ENCODE measurements at places on chromosomes 1 and 21.
A peak's percentile ranks its signal among the peaks of the same experiment; 100 is the strongest.

DNA sequence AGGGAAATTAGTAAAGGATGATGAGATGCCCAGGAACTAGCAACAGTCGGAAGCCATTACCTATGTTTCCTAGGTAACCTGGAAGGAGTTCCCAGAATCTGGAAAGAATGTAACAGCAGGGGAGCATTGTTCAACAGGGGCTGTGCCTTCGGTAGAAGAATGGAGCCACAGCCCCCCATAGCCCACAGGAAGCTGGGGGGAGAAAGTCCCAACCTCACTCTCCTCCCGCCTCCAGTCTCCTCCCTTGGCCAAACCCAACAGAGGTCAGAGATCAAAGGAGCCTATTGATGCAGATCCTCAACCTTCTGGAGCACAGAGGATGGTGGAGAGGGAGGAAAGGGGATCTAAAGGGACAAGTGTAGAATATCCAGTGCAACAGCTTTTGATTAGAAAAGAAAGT, 131.5 kb upstream of the SLC44A3 start:
- DNase-seq: no peak

GRCh38 chr1:30889511-30889910, 19.0 kb downstream of the SDC3 start:
- no peak for DNase-seq

DNA sequence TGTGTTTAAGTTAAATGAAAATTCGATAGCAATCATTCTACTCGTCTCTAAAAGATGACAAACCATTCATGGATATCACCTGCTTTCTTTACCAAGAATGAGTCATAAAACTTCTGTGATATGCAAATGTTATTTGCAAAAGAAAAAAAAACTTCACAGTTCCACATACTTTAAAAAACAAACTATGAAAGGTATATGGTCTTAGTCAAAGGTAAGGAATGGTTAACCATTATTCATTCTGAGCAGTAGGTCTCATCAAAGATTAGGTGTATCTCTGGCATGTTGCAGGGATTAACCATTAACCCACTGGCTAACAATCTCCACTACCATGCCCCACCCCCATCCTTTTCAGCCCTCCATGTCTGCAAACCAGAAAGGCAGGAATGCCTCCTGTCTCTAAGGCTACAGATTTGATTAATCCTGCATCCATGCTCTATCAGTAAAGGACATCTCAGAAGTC, 44.4 kb downstream of the PTPN14 start:
- DNase-seq: no peak

DNA sequence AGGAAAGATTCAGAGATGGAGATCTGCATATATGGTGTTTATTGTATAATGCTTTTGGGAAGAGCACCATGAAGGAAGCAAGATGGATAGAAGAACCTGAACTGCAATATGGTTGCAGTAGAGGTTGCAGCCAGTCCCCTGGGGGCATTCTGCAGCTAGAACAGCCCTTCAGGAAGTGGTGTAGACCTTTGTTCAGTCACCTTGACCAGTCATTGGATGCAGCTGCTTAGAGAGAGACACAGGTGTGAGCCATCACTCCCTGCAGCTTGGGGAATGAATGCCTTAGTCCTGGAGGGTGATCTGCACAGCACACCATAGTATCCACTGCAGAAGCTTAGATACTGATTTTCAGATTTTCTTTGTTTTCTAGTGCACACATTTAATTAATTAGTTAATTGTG, 42.3 kb downstream of the NEK7 start:
- no peak for DNase-seq

DNA sequence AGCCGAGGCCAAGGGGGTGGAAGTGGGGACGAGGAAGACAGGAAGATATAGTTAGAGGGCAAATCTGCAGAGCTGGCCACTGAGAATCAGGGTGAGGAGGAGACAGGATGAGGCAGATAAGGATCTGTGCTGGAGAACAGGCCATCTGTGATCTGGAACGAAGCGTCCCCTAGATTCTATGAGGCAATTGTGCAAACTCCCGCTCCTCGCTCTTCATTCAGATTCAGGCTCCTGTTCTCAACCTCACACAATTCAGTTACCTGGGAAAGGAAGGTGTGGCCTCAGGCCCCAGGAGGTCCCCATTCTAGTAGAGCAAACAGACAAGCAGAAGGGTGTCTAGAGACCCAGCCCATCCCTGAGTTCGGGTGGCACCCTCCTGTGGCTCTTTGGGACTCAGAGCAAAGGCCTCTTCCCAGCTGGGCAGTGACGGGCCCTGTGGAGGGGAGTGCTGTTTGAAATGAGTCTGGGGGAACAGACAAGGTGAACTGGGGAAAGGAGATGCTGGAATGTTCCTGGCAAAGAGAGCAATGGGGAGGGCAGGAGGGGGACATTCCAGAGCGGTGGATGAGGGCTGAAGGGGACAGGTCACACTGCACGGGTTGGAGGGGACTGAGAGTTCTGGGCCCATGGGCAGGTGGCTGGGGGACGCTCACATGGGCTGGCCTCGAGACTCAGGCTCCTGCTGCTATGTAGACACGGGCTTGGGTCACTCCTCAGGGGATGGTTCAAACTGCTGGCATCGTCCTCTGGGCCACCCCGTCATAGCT, 39.9 kb upstream of the AJAP1 start:
- no peak for DNase-seq

DNA sequence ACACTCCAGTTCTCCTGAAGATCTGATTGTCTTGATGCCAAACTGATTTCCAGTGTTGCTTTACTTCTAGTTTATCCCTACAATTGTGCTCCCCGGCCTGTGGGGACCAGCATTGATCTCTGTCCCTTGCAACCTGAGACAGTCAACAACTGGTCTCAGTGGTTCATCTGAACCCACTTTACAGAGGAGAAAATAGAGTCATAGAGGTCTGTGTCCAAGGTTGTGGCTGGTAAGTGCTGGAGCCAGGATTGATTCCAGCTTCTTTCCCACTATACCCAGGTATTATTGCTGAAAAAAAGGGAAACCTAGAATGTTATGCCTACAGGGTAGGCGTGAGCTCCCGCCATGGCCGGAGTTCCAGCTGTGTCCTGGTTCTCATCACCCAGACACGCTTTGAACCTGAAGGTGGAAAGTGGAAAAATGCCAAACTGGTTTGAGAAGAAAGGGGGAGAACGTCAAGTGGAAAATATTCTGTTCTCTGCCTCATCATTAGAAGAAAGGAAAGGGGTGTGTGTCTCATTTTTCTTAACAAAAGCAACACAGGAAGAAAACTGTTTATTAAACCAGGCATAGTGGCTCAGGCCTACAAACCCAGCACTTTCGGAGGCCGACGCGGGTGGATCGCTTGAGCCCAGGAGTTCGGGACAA, 60.7 kb upstream of the ITPKB start:
- DNase-seq: no peak

- peak; percentile 62 for DNase-seq
Observed at GRCh38 chr1:101178688-101179491, 57.9 kb upstream of the S1PR1 start.

DNA sequence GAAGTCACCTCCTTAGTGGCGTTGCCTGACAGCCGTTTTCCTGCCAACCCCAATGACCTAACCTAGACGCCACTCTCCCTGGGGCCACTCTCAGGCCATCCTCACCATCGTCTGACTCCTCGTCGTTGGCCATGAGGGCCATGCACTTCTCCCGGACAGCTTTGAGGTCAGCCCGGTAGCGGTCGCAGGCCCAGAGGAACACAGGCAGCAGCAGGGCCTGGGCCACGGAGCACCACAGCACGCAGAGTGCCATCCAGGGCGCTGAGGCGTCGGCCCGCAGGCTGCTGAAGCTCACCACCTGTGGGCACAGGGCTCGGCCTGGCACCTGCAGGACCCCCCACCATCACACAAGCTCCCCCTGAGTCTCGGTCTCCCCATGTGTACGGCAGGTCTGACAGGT, 7.3 kb downstream of the HES3 start:
- DNase-seq: no peak

GRCh38 chr1:52281518-52281917, 84.5 kb downstream of the CC2D1B start:
- no peak for DNase-seq

DNA sequence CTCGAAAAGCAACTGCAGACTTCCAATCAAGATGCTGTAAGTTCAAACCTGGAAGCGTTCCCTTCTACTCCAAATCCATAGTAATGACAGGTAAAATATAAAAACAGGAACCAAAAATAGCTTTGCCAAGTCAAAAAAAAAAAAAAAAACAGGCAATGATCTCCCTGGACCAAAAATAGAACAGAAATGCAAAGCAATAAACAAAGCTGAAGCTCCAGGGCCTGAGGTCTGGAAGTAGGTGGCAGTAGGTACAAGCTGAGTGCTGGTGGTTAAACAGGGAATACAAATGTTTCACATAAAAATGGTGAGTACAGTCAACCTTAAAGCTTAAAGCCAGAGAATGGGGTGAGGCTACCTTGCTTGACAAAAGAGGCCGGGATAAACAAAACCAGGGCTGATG, 610.8 kb downstream of the SMYD3 start:
- DNase-seq: no peak

DNA sequence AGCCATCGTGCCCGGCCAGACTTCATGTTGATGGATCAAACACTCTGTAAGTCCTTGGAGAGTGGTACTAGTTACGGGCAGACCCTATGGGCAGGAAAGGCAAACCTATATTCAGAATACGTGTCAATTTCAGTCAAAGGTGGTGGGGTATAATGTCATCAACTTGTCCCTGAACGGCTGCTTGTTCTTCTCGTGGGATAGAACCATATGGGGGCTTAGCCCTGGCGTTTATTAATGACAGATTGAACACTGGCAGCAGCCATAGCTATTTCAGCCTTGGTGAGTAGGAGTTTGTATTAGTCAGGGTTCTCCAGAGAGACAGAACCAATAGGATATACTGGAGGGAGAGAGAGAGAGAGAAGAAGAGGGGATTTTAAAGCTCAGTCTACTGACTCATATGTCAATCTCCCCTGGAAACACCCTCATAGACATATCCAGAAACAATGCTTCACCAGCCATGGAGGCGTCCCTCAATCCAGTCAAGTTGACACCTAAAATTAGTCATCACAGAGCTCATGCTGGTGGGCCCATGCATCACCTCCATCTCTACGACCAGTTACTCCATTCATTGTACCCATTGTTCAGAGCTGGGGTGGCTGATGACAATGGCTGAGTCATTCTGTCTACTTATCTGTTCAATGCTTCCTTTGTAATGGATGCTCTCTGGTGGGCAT, 16.1 kb upstream of the AQP10 start:
- DNase-seq: no peak

GRCh38 chr1:206925106-206925736, 3.5 kb upstream of the FCMR start:
- DNase-seq: peak; percentile 81

DNA sequence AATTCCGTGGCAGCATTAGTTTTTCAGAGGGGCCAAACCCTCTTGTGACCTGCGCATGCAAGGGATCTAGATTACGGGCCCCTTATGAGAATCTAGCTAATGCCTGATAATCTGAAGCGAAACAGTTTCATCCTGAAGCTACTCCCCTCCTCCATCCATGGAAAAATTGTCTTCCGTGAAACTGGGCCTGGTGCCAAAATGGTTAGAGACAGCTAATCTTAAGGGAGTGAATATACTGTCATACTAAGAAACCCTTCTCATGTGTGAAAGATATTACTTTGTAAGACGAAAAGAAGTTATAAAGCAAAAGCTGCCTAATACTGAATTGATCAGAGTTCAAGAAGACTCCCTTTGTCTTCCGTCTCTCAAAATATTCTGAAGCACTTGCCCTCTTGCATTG, 166.3 kb downstream of the DUSP10 start:
- no peak for DNase-seq

- DNase-seq: peak; percentile 56
Observed at GRCh38 chr1:70685300-70686286, 274.5 kb downstream of the CTH start.

- no peak for DNase-seq
Observed at GRCh38 chr1:31383967-31384366, 11.1 kb upstream of the FABP3 start.

- DNase-seq: peak; percentile 75
Observed at GRCh38 chr1:21022279-21023040, 154.2 kb downstream of the EIF4G3 start.

GRCh38 chr1:112423207-112423606, 27.2 kb downstream of the CTTNBP2NL start:
- no peak for DNase-seq

Data from GM10248 (cell line).